ENCODE measurements at places on chromosomes 16 and 17.
A peak's percentile ranks its signal among the peaks of the same experiment; 100 is the strongest.

DNA sequence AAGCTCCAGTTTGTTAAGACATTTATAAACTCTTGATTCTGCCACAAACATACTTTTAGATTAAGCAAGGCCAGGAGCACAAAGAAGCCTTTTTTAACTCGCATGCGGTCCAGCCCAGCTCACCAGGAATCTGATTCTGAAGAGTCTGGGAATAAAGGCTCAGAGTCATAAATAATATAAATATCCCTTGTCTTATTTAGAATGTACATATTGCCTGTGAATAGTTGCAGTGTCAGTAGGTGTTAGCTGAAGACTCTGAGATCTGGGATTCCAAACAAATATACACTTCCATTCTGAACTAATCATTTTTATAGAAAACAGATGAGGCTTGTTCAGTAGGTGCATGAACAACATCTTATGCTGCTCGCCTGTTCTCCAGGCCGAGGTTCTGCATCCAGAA, 59.1 kb upstream of the ELAC2 start:
- no peak for DNase-seq

GRCh38 chr16:68300734-68301459, 9.8 kb downstream of the SLC7A6OS start:
- no peak for DNase-seq

DNA sequence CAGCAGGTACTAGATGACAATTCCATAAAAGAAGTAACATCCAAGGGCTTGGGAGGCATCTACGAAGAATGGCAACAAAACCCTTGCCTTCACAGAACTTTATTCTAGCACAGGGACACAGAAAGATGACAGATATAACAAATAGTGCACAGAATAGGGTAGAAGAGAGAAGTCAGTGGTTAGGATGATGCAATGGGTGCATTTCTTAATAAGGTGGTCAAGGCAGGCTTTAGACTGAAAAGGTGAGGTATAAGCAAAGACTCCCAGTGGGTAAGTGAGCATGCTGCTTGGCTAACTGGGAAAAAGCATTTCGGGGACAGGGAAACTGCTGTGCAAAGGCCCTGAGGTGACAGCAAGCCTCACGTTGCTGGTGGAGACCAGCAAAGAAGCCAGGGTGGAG, 175.9 kb downstream of the XYLT1 start:
- DNase-seq: no peak

DNA sequence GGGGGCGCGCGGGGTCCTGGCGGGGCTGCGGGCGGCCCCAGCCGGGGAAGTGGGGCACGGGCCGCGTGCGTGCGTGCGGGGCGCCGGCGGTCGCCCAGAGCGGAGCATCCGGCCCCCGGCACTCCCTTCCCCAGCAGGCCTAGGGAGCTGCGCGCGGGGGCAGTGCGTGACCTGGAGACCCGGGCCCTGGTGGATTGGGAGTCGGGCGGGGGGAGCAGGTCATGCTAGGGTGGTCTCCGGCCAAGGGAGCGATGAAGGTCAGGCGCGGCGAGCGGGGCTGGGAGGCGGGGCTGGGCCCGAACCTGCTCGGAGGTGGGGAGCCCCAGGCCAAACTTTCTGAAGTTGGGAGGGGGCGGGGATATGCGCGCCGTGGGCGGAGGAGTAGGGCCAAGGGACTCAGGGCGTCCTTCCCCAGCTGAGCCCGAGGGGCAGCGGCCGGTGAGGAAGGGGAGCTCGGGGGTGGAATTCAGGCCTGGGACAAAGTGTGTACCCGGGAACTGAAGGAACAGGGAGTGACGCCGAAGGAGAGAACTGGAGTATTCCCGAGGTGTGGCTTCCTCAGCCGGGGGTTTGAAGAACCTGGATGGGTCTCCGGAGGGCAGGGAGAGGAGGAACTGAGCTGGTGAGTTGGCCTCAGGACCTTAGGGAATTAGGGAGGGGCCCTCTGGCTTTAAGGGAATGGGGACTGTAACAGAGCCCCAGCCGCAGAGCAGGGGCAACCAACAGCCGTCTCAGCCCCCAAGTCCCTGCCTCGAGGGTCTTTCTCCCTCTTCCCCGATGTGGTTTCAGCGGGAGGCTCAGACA, 589 bp downstream of the XYLT2 start:
- peak; percentile 38 for DNase-seq

DNA sequence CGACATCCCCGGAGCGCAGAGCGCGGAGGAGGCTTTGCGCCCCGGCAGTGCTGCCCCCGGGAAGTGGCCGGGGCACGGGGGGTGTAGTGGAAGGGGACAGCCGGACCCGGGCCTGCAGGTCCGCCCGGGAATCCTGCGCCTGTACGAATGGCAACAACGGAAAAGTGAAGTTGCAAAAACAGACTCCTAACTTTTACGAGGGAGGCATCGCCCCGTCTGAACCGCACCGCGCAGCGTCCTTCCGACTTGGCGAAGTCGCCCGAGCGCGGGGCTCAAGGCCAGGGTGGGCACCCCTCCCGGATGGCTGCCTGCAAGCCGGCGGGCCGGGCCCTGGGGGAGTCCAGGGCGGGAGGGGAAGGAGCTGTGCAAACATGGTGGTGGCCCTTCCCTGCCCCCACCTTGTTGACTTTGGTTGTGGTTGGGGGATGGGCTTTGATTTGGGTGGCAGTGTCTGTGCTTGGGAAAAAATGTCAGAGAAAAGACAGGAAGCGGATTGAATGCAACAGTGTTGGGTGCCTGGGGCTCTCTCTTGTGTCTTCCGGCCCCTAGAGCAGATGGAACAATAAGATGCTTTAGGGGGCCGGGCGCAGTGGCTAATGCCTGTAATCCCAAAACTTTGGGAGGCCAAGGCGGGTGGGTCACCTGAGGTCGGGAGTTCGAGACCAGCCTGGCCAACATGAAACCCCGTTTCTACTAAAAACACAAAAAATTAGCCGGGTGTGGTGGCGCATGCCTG, 675 bp downstream of the RNF213 start:
- DNase-seq: no peak

- DNase-seq: no peak
Observed at GRCh38 chr17:18105027-18105426, 3.5 kb upstream of the MYO15A start.

DNA sequence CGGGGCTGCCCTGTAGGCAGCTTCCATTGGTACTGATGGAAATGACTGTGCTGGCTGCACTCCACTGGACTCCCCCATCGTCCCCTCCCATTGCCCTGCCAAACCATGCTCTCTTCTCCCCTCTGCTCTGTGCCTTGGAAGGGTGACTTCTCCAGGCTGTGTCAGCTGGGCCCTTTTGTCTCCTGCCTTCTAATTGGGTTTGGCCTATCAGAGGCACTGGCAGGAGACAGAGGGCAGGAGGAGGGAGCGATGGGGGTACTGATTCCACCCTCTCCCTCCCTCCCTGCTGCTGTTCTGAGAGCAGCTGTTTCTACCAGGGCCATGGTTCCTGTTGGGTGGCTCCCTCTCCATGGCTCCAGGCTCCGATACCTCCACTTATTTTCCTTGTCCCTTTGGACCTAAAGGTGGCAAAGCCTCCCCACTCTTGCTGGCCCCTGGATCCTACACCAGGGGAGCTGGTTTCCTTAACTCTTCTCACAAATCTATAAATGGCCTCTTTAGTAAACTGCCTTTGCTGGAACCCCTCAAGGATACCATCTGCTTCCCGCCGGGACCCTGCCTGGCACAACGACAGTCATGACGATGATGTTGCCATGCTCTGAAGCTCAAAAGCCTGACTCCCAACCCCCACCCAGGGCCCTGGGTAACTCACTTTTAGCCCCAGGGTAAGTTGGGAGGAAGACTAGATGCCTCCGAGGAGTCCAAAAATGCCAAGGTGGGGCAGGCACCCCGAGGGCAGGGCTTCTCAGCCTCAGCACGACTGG, 123.8 kb upstream of the RPL38 start:
- DNase-seq: no peak

DNA sequence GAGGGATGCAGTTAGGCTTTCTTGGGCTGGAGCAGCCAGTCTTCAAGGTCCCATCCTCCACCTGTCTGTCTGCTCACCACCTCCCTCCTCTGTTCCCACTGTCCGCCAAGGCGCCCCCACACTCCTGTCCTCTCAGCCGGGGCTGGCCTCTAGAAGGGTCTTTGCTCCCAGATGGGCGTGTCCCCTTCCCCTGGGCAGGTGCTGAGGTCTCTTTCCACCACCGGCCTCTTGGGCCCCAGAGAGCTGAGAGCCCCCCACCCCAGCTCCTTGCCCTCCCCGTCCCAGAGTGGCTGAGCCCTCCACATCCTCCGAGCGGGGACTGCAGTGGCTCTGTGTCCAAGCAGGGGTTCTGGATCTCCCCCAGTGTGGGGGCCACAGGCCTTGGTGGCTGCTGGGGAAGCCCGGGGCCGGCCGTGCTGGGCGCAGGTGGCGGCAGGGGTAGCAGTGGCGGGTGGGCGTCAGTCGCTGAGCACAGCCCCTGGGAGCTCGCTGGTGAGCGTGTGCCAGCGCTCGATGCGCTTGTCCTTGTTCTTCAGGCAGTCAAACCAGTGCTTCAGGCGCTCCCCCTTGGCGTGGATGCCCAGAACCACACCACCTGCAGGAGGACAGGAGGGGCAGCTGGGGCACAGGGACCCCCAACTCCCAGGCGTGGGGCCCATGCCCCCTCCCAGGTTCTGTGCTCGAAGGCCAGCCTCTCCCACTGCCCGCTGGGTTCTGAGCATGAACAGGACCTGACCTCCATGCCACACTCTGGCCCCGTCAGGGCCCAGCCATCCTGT, 9.8 kb downstream of the SCGB1C2 start:
- no peak for DNase-seq

DNA sequence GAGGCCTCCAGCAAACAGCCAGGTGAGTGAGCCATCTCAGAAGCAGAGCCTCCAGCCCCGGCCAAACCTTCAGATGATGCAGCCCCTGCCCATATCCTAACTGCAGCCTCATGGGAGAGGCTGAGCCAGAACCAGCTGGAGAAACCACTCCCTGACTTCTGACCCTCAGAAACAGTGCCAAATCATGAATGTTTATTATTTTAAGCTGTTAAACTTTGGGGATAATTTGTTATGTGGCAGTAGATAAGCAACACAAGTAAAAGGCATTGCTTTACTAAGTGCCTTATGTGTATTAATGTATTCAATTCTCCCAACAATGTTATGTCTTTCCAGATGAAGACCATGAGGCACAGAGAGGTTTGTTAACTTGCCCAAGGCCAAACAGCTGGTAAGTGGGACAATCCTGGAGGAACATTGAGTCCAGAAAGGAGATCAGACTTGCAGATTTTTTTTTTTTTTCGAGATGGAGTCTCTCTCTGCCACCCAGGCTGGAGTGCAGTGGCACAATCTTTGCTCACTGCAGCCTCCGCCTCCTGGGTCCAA, 59.6 kb downstream of the SOCS1 start:
- DNase-seq: no peak

GRCh38 chr16:28304214-28304613, 11.9 kb downstream of the SBK1 start:
- DNase-seq: no peak

DNA sequence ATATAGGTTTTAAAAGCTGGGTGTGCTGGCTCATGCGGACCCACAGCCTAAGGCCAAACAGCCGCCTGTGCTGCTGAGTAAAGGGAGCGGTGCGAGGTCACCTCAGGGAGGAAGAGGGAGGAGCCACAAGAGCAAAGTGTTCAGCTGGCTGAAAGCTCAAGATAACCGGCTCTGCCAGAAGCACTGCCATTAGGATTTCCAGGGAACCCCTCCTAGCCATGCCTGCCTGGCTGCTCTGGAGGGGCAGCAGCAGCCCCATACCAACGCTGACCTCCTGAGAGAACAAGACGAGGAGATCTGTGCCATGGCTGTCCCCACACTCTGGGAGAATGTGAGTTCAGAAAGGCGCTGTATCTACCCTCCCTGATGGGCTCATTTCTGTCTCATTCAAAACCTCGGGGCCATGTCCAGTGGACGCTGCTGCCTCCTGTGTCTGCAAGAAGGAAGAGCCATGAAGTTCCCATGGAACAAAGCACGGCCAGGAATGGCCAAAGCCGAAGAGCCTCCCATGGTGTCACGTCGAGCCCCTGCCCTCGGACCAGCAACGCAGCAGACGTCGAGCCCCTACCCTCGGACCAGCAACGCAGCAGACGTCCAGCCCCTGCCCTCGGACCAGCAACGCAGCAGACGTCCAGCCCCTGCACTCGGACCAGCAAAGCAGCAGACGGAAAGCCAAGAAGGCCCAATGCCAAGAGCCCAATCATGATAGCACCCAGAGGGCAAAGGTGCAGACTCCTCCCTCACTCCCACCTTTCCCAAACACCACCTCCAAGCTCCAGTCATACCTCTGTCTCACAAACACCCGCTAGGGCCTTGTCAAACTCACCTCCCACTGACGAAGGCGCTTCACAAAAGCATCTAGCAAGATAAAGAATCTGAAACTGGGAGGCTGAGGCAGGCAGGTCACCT, 107.0 kb downstream of the ANKRD11 start:
- no peak for DNase-seq

- no peak for DNase-seq
Observed at GRCh38 chr17:68613739-68614298, 12.7 kb upstream of the FAM20A start.

- DNase-seq: no peak
Observed at GRCh38 chr16:68379472-68380347, 68.6 kb downstream of the SMPD3 start.

DNA sequence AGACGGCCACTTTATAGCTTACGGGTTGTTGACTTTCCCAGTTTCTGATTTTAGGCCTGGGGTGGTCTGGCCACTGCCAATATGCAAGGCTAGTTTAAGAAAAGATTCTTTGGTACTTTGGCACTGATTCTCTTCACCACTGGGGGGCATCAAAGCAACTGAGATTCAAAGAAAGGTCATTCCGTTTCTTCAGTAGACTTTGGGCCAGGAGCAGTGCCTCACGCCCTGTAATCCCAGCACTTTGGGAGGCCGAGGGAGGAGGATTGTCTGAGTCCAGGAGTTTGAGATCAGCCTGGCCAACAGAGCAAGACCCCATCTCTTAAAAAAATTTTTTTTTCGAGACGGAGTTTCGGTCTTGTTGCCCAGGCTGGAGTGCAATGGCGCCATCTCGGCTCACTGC, 53.0 kb downstream of the RPA1 start:
- DNase-seq: no peak

DNA sequence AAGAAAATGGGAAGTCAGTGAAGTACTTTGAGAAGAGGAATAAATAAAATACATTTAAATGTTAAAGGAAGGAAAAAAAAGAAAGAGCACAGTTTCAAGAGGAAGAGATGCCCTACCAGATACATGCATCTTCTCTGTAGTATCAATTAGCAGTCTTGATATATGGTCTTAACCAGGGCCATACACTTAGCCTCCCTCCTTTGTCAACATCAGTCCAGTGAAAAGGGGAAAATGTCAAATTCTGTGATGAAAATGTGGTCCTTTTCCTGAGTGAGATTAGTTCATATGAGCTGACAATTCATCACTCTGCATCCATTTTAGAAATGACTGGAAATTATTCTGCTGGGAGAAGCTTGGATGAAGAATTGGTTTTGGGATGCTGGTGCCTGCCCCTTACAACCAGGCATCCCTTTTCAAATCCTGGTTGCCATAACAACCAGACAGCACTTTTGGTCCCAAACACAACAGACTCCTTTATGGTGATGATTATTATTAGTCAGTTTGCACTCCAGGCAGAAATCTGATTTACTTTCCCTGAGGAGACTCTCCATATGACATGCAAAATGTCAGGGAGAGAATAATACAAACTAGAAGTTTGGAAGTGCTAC, 933.6 kb upstream of the CDH8 start:
- no peak for DNase-seq

- no peak for DNase-seq
Observed at GRCh38 chr17:47735536-47736011, 2.5 kb downstream of the TBX21 start.

GRCh38 chr16:23784811-23785447, 30.1 kb downstream of the CHP2 start:
- no peak for DNase-seq

Measured in GM18507 (cell line).